GM13976 (cell line): ENCODE measurements at places on chromosomes 5 and 9.

GRCh38 chr9:115999498-115999897 is 154.1 kb upstream of the PAPPA start:
- DNase-seq = no peak

DNA sequence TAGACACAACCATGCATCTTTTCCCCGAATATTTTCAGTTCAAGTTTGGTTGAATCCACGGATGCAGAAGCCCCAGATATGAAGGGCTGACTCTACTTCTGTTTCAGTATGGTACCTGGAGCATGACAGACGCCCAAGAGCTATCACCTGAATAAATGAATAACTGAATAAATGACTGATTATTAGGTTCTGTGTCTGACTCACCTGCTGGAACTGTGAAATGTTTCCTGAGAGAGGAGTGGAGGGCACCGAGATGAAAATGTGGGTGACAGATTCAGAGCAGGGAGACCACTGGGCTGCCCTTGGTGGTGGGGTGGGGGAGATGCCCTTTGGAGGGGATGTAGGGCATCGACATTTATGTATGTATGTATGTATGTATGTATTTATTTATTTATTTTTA is 13.2 kb downstream of the FRMPD1 start:
- DNase-seq = no peak

DNA sequence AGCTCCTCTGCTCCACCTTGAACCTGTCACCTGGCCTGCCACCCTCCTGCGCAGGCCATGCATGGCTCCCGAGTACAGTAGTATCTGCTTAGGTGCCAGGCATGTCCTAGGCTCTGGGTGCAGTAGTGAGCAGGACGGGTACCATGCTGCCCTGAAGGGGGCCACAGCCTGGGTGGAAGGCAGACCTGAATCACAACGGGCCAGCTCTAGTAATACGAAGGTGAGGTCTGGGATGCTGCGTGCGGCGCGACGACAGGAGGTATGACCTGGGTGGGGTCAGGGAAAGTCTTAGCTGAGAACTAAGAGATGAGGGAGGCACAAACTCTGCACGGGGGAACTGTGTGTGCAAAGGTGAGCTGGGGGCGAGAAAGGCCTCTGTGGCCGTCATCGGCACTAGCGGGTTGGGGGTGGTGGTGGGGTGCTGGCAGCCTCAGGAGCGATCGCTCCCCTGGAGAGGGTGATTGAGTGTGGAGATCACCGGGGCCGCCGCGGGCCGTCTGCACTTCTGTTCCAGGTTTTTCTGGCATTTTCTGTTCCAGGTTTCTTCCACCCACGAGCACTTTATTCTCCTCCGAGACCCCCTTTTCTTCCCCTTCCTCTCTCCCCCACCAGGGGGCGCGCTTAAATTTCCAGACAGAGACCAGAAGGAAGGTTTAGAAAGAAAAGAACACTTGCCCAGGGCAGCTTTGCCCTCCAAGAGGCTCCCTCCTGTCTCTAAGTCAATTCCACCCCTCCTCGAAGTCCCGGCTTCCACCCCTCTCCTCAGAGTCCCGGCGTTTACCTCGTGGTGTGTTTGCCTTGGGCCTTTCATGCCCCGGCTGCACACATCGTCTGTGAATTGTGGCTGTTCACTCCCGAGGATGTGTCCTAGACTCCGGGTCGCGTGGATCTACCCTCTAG is 15.1 kb downstream of the PDLIM4 start:
- DNase-seq = peak; percentile 75

DNA sequence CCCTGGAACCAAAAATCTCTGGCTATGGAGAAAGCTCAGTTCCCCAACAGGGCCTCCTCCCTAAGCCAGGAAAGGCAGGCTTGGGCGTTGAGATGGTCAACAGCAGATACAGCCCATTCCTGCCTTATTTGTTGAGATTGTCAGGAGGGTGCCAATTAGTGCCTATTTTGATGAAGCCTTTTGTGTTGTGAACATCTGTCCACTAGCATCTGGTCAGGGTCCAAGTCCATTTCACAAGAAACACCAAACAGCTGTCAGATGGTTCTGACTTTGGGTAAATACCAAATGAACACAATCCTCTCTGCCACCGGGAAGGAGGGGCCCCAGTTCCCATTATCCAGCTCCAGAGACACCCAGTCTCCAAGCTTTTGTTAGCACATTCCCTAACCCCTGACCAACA is 19.9 kb downstream of the SEMA6A start:
- DNase-seq = no peak
